ENCODE measurements at places on chromosomes 12 and 14. TPM values are rescaled to one million over a fixed set of nuclear protein-coding genes. Genes with fewer than 3 reads are reported as not detected.

REP15 gene
- 0.95 TPM for total RNA-seq

OTX2 gene
- total RNA-seq: not detected

PPP4R4 gene
- 0.37 TPM for total RNA-seq

TCL1B gene
- total RNA-seq: not detected

LPCAT3 gene
- 20.7 TPM for total RNA-seq

ALX1 gene
- total RNA-seq: 1.1 TPM

NEDD1 gene
- total RNA-seq: 40.8 TPM

SLC22A17 gene
- 30.5 TPM for total RNA-seq

SDR9C7 gene
- total RNA-seq: not detected

FAM186B gene
- total RNA-seq: 0.16 TPM

INHBE gene
- not detected for total RNA-seq

POTEG gene
- not detected for total RNA-seq

B4GALNT1 gene
- total RNA-seq: 3.6 TPM

BRAP gene
- total RNA-seq: 18.8 TPM

TMPRSS12 gene
- total RNA-seq: not detected

PPM1H gene
- 6.5 TPM for total RNA-seq

DDX23 gene
- 52.2 TPM for total RNA-seq

POTEM gene
- not detected for total RNA-seq

ANG gene
- total RNA-seq: 7.8 TPM

GDF3 gene
- not detected for total RNA-seq

NELL2 gene
- 28.1 TPM for total RNA-seq

SMIM41 gene
- 3.4 TPM for total RNA-seq

IAPP gene
- not detected for total RNA-seq

SIX6 gene
- not detected for total RNA-seq

CCDC177 gene
- total RNA-seq: 0.05 TPM

TRIAP1 gene
- 12.4 TPM for total RNA-seq

WIF1 gene
- total RNA-seq: 2.9 TPM

KRT71 gene
- total RNA-seq: not detected

FAM181A gene
- total RNA-seq: not detected

SLC10A1 gene
- total RNA-seq: not detected

LRRC74A gene
- total RNA-seq: not detected

GPR84 gene
- total RNA-seq: 0.26 TPM

TMEM30B gene
- total RNA-seq: 9.3 TPM

PMEL gene
- total RNA-seq: 1.5 TPM

SSTR1 gene
- 0.37 TPM for total RNA-seq

GLIPR1L1 gene
- not detected for total RNA-seq

CLEC6A gene
- total RNA-seq: not detected

OR6C2 gene
- total RNA-seq: 0.42 TPM

Measured in urinary bladder (tissue), 4 donors.